Neural crest cell (in vitro differentiated cells): ENCODE measurements at places on chromosomes 6 and 20. TPM values are rescaled to one million over a fixed set of nuclear protein-coding genes. Genes with fewer than 3 reads are reported as not detected.
A peak's percentile ranks its signal among the peaks of the same experiment; 100 is the strongest.

- H3K27me3 ChIP-seq: no peaks in the 10 kb centered on the region
- DNase-seq: no peak
- H3K4me1 ChIP-seq: no peaks in the 10 kb centered on the region
- no peak overlapping the region for H3K27ac ChIP-seq
Measured at GRCh38 chr6:99530627-99531026, 15.4 kb upstream of the USP45 start.

DNA sequence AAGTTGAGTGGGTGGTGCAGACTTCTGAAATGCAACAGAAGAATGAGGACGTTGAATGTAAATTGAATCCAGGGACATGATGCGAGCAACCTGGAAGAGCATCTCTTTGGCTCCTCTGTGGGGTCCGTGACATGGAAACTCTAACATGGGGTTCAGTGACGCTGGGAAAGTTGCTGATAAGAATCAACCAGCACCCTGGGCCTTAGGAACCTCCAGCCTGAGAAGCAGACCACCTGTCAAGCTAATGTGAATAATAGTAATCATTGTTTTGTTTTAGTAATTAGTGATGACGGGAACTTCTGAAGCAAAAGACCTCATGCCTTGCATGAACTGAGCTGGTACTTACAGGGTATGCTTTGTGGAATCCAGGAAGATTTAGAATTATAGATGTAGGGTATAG lies 25.2 kb upstream of the DOK5 start:
- peaks cover 4% of the 10 kb centered on the region for H3K27me3 ChIP-seq
- no peaks in the 10 kb centered on the region for H3K36me3 ChIP-seq
- H3K4me3 ChIP-seq: no peak overlapping the region
- no peak for DNase-seq
- no peaks in the 10 kb centered on the region for H3K4me1 ChIP-seq

DNA sequence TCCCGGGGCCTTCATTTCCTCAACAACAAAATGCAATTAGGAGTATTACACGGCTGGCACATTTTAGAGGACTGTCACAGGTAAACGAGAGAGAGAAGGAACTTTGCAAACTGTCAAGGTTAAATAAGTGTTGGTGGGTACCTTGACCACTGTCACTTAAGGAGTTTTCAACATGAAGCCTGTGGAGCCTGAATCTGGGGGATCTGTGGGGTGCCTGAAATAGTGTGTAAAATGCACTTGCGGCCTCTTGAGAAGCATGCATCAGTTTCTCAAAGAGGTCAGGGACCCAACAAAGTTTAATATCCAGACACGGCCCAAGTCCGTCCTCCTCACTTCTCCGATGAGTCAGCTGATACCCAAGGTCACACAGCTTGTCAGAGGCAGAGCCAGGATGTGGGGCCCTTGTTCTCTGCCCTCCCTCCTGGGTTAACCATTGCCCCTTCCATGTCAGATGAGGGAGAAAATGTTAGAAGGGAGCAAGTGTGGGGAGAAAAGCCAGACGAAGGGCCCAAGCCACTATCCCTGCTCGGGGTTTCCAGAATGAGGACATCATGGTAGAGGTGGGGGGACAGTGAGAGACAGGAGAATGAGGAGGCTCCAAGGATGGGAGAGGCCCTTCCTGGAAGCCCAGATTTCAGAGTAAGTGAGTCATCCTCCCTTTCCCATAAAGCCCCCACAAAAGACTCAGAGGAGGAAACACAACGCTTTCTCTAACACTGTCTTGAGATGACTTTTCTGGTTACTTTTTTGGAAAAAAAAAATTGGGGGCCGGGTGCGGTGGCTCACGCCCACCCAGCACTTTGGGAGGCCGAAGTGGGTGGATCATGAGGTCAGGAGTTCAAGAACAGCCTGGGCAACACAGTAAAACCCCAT lies 42.2 kb downstream of the C6orf132 start:
- H3K27ac ChIP-seq: no peak overlapping the region
- H3K4me1 ChIP-seq: peaks cover 10% of the 10 kb centered on the region
- H3K36me3 ChIP-seq: no peaks in the 10 kb centered on the region
- DNase-seq: no peak
- no peaks in the 10 kb centered on the region for H3K27me3 ChIP-seq
- no peak overlapping the region for H3K4me3 ChIP-seq

DNA sequence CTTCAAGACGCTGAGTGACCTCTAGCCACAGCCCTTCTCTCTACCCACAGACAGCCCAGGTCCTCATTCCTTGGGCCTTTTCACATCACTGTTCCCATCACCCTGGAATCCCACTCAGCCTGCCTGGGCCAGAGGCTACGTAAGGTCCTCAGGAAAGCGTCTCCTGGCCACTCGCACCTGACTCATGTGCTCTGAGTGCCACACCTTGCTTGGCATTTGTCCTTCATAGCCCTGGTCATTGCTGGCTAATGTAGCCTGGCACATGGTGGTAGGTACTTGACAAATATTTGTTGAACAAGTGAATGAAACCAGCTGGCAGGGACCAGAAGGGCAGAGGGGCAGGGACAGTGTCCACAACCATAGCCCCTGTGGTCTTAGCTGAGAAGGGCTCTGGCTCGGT lies 50.6 kb upstream of the FANCE start:
- H3K27ac ChIP-seq: peak overlapping the region; percentile 61
- H3K4me1 ChIP-seq: no peaks in the 10 kb centered on the region
- no peak for DNase-seq
- no peaks in the 10 kb centered on the region for H3K27me3 ChIP-seq

Gene ZCCHC3
- 58.9 and 59.2 TPM in 2 replicates for total RNA-seq

Gene GINS1
- 53.9 and 56.5 TPM in 2 replicates for total RNA-seq

GRCh38 chr20:48722002-48722731 lies 105.6 kb downstream of the PREX1 start:
- H3K4me3 ChIP-seq: peak overlapping the region; percentile 1
- peak overlapping the region; percentile 79 for H3K27ac ChIP-seq
- DNase-seq: no peak
- peaks cover 86% of the 10 kb centered on the region for H3K4me1 ChIP-seq

DNA sequence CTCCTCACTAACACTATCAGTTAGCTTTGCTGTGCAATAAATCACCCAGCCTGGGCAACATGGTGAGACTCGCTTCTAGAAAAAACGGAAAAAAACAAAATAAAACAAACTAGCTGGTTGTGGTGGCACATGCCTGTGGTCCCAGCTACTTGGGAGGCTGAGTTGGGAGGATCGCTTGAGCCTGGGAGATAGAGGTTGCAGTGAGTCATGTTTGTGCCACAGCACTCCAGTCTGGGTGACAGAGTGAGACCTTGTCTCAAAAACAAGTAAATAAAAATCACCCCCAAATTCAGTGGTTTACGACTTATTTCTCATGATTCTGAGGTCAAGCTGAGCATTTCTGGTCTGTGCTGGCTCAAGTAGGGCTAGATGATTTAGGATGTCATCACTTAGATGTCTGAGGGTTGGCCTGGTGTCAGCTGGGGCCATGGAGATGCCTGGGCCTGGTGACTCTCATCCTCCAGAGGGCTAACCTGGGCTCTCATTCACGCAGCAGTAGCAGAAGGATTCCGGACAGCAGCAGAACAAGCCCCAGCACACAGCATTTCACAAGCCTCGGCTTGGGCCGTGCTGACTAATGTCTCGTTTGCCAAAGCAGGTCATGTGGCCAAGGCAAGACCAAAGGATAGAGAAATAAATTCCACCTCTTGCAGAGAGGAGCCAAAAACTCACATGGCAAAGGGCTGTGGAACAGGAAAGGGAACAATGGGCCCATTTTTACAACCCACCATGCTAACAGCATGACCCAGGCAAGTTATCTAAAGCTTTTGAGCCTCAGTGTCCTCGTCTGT lies 32.5 kb downstream of the MGME1 start:
- DNase-seq: no peak
- H3K27me3 ChIP-seq: peaks cover 4% of the 10 kb centered on the region
- H3K27ac ChIP-seq: no peak overlapping the region
- no peak overlapping the region for H3K4me3 ChIP-seq
- no peaks in the 10 kb centered on the region for H3K36me3 ChIP-seq
- H3K4me1 ChIP-seq: peaks cover 17% of the 10 kb centered on the region

Gene NKX2-4
- total RNA-seq: not detected in 2 replicates

DNA sequence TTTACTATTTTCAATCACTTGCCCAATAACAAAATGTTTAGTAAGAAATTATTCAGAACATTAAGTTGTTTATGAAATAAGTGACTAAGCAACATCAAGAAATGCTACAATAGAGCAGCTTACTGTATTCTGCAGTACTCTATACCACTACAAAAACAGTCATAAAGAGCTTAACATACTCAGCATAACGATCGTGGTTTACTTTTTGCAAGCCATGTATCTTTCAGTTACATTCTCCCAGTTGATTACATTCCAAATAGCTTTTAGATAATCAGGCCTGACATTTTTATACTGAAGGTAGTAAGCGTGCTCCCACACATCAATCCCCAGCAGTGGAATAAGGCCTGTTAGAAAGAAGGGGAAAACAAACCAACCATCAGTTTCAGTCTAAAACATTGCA lies 10.7 kb downstream of the SOD2 start:
- no peaks in the 10 kb centered on the region for H3K27me3 ChIP-seq
- DNase-seq: no peak
- peaks cover 15% of the 10 kb centered on the region for H3K36me3 ChIP-seq
- H3K4me1 ChIP-seq: no peaks in the 10 kb centered on the region
